ENCODE measurements at places on chromosomes 11 and 22.
A peak's percentile ranks its signal among the peaks of the same experiment; 100 is the strongest.

GRCh38 chr11:125978778-125979407 is 33.0 kb downstream of the VSIG10L2 start:
- DNase-seq, result no peak

DNA sequence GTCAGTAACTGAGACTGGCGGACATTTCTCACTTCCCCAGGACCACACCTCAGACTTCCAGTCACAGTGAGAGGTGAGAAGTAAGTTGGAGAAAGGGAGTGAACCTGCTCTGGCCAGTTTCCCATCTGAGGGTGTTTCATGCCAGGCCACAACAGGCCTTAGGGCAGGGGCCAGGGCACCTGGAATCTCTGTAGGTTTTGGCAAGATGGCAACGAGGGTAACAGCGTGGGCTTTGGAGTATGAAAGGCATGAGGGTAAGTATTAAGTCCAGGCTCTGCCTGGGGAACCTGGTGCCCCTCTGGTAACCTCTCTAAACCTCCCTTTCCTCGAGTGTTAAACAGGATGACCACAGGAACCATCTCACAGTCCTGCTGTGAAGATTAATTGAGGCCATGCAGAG is 28.5 kb upstream of the ABCC8 start:
- DNase-seq, result no peak

DNA sequence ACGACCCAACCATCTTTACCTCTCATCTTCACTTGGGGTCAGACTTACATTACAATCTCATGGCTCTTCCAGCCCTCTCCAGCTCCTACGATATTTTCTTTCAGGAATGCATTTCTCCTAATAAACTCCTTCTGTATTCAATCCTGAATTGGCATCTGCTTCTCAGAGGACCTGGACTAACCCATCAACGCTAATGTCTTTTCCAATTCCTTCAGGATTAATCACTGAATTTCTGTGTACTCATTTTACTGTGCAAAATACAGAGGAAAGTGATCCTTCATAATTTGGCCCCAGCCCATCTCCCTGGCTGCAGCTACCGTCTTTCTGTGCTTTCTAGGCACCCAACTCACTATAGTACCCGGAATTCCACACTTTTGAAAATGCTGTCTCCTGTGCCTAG is 239.2 kb downstream of the METTL15 start:
- no peak for DNase-seq

- DNase-seq, result no peak
These were observed 1.2 kb downstream of the CAPN5 start for GRCh38 chr11:77067861-77068443.

GRCh38 chr22:21443735-21444421 is 23.3 kb upstream of the TMEM191C start:
- peak; percentile 11 for DNase-seq

GRCh38 chr22:30882974-30883533 is 85.5 kb downstream of the MORC2 start:
- no peak for DNase-seq

GRCh38 chr22:24503137-24503842 is 8.2 kb downstream of the UPB1 start:
- no peak for DNase-seq

DNA sequence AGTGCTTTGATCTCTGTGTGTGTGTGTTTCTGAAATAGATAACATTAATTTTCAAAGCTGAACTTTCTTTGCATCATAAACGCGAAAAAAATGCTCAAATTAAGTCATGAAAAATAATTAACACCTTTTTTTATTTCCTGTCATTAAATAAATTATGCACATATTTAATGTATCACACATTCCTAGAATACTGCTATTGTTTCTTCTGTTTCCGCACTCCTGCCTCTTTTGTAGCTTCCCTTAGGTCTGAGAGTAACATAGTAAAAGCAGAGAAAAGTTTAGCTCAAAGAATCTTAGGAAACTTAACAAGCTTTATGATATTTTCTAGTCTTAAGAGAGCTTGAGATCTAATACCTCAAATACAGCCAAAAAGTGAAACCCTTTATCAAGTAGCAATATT is 504.2 kb downstream of the JRKL start:
- DNase-seq, result no peak

GRCh38 chr11:28547321-28547741 is 439.1 kb downstream of the METTL15 start:
- DNase-seq, result no peak

GRCh38 chr22:35915477-35916013 is 113.1 kb downstream of the RBFOX2 start:
- DNase-seq, result no peak

- no peak for DNase-seq
These were observed 817.2 kb downstream of the LRRC4C start for GRCh38 chr11:40642284-40642683.

GRCh38 chr22:36520423-36520822 is 8.5 kb downstream of the EIF3D start:
- no peak for DNase-seq

GRCh38 chr11:64334764-64335735 is 5.0 kb upstream of the CCDC88B start:
- no peak for DNase-seq

- no peak for DNase-seq
These were observed 106.4 kb downstream of the MIAT start for GRCh38 chr22:26763633-26764361.

DNA sequence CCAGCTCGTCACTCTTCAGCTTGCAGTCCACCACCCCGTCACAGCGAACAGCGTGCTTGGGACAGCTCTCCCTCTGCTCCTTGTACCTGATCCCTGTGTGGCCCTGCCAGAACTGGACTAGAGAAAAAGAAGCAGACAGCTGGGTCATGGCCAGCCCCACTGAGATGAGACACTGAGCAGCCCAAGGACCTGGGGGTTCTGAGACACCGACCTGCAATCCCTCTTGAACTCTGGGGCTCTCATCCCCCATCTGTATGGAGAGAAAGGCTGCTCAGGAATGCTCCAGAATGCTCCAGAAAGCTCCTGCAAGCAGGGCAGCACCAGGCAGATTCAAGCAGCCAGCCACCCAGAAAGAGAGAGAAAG is 14.8 kb downstream of the TMPRSS13 start:
- DNase-seq, result peak; percentile 9

GRCh38 chr11:127601578-127601977 is 601.0 kb upstream of the KIRREL3 start:
- no peak for DNase-seq

GRCh38 chr22:50190182-50190940 is 4.6 kb downstream of the TRABD start:
- peak; percentile 60 for DNase-seq

- no peak for DNase-seq
These were observed 25.0 kb upstream of the HTR3A start for GRCh38 chr11:113949891-113950290.

- no peak for DNase-seq
These were observed 7.4 kb upstream of the TH start for GRCh38 chr11:2178906-2179494.

GRCh38 chr22:32531931-32532819 is 57.6 kb downstream of the FBXO7 start:
- DNase-seq, result peak; percentile 92

GRCh38 chr22:50729391-50730012 is 8.5 kb upstream of the ACR start:
- no peak for DNase-seq

DNA sequence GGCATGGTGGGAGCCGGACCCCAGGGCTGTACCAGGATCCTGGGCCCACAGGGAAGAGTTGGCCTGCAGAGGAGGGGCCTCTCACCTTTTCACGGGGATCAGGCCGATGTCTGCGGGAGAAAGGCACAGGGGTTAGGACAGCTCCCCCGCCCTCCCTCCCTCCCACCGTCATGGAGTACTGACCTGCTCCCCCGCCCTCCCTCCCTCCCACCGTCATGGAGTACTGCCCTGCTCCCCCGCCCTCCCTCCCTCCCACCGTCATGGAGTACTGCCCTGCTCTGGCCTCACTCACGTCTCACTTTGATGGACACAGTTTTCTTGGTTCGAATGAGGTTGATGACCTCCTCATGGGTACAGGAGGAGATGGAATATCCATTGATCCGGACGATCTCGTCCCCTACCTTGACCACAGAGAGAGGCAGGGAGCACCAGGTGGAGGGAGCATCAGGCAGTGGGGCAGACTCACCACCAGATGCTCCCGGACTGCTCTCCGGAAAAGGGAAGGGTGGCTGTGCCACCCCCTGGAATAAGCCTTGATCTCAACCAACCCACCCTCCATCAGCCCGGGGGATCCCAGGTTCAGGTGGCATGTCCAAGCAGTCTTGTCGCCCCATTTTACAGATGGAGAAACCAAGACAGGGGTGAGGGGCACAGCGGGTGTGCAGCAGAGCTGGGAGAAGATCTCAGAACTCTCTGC is 17.1 kb downstream of the USH1C start:
- no peak for DNase-seq

- no peak for DNase-seq
These were observed 17.0 kb downstream of the ARRB1 start for GRCh38 chr11:75334402-75334891.

DNA sequence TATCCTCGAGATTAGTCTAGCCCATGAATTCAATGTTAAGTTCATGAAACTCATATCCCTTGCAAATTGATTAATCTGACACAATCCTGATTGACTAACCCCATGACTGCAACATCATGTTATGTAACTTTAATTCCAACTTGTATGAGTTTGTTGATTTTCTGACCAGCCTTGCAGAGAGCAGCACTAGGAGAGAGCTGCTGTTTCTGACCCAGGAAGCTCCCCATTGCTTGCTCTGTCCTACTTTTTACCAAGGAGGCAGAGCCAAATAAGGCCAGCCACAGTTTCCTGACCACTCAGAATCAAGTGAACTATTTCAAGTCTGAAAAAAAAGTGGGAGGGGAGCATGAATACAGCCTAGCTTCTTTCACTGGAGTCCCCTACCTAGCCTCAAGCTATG is 13.2 kb downstream of the MPZL3 start:
- no peak for DNase-seq

DNA sequence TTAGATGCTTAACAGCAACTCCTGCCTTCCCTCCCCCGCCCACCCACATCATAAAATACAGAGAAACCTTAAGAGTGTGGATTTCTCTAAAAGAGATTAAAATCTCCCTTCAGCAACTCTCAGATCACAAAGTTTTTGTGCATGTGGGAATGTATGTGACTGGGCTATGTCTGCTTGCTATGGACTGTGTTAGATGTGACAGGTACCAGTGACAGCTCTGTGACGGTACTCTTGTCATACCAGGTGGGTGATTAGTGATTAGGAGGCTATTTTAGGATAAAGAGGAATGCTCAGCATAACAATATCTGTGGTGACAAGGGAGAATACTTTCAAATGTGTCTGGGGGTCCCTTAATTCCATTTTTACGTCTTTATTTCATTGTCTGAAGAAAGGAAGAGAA is 60.2 kb downstream of the SYT9 start:
- no peak for DNase-seq

DNA sequence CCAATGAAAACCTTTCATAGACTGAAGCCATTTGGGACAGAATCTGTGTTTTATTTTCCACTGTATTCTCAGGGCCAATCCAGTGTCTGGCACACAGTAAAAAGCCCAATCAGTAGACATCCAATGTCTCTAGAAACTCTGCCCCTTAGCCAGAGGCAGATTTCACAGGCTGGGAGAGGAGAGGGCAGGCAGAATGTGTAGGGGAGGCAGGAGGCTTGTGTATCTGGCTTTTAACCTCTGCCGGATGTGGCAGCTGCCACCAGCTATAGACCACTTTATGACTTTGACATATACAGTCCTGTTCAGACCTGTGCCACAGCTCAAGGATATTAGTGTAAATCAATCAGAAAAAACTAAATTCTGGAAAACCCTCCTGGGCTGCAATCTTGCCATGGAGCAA is 4.4 kb downstream of the EXPH5 start:
- DNase-seq, result no peak

- no peak for DNase-seq
These were observed 143.2 kb downstream of the ARHGAP42 start for GRCh38 chr11:100830274-100830673.

GRCh38 chr11:117821431-117821830 is 3.1 kb downstream of the FXYD2 start:
- DNase-seq, result no peak

DNA sequence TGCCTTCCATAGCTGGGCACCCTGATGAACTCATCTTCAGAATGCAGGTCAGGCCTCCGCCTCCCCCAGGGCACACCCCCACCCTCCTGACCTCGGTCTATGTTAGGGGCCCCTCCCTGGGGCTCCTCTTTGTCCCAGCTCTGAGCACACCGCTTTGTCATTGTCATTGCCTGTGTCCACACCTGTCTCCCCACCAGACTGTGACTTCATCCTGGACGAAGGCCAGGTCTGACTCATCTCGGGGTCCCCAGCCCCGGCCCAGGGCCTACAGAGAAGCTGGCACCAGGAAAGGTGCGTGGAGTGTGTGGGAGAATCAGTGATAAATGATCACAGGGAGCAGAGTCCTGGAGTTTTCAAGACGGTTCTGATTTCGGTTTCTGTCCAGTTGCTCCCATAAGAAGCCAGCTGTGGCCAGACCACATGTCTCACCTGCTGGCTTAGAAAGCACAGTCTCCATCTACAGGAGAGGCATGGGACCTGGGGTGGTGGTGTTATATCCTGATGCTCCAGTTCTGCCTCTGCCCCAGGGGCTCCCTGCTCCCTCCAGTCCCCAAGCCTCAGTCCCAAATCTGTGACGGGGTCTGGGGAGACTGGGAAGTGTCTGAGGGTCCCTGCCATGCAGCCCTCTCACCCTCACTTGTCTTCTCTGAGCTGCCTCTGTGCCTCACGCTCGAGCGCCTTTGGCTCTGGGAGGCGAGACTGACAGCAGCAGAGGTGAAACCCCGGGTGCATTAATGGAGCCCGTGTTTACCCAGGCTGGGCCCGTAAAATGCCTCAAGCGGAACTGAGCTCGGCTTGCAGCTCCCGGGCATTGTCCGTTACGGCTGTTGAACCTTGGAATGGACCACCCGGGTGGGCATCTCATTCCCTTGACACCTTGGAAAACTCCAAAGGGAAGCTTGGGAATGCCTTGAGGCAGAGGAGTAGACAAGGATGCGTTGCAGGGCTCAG is 85.5 kb upstream of the WNT11 start:
- DNase-seq, result no peak

- DNase-seq, result no peak
These were observed 1.0 kb upstream of the PLAAT2 start for GRCh38 chr11:63564056-63564774.

DNA sequence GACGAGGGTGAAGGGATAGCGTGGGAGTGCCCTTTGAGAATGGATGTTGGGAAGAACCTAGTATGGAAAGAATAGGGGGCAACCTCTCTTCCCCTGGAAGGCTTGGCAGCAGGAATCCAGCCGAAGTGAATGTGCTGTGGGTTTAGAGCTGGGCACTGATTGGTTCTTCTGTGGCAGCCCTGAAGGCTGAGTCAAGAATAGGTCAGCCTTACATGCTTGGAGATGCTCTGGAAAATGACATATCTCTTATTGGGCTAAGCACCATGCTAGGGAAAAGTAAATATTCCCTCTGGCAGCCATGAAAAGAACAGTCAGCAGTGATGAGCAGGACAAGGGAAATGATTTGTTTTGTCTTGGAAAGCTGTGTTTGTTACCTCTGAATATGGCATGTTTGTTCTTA is 149.5 kb downstream of the COMMD9 start:
- DNase-seq, result no peak

DNA sequence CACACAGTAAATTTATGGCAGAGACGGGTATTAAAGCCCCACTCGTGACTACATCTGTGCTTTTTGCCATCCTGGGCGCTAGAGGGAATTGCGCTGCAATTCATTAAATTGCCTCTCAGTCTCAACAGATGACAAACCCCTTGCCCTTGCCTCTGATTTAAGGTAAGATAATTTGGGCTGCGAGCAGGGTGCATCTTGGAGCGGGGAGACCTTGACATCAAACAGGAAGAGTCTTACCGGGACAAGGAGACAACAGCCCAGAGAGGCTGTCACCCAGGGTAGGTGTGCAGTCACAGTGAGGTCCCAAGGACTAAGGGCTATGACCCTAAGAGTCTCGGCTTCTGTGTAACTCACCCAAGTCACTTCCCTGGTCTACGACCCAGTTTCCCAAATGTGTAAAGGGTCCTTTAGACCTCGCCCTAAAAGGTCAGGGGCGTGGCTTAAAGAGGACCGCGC is 449 bp upstream of the TOM1 start:
- no peak for DNase-seq

Measured in uterus (tissue), 4 donors.